ENCODE measurements at places on chromosomes 2 and 18.

GRCh38 chr18:56853961-56854360 lies 202.8 kb downstream of the WDR7 start:
- no peak for DNase-seq

DNA sequence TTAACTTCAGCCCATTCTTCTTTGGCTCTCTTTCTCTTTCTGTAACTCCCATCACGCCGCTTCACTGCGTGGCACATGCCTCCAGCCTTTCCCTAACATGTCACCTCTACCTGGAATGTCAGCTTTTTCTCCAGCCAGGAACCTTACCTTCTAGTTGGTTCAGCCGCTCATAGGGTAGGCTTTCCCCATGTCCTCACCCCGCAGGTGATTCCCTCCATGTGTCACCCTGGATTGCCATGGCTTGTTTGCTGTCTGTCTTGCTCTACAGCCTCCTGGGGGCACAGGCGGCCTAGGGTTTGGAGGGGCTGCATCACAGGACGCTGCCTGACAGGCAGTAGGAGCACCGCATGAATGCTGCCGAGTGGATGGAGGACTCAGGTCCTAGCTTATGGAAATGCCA lies 39.2 kb downstream of the ARHGEF4 start:
- DNase-seq = no peak

DNA sequence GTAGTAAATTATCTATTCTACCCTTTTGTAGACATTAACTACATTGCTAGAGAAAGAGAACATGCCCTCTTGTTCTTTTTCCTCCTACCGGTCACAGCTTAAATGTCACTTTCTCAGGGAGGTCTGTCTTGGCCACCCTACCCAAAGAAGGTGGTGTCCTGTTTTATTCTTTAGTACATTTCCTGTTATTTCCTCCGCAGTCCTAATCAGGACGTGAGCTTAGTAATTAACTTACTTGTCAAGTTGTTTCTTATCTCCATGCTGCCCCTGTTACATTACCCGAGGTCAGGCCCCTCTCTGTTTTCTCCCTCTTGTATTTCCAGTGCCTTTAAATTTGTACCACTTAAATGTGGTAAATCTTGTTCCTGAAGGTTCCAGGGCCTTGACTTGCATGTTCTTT lies 73.7 kb upstream of the RMDN2 start:
- no peak for DNase-seq

DNA sequence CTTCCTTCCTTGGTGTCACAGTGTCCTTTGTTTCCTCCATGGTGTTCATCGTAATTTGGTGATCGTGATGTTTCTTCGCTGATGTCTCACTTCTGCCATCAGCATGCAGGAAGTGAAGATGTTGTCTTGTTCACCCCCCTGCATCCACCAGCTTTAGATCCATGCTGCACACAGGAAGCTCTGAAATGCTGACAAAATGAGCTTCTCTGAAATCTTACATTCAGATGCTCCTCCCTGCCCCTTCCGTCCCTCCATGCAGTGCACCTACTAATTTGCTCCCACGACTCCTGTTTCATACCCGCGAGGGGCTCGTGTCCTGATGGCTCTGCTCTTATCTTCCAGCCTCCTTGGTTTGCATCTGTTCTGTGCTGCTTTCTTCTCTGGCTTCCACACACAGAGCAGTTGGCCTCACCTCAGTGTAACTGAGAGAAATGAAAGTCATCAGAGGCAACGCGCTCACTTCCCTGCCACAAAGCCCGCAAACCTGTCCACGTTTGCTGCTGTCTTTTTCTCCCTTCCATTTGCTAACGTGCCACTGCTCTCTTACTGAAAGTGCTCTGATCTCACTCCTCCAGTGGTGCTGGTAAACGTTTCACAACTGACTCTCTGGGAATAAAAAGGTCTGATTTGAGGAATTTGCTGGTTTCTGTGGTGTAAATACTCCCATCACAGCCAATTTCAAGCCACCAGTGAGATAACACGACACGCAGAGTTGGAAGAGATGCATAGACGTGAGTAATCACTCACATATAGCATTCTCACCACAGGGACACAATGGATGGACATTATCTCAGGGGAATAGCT lies 41.0 kb upstream of the MGAT4A start:
- DNase-seq = peak; percentile 64

DNA sequence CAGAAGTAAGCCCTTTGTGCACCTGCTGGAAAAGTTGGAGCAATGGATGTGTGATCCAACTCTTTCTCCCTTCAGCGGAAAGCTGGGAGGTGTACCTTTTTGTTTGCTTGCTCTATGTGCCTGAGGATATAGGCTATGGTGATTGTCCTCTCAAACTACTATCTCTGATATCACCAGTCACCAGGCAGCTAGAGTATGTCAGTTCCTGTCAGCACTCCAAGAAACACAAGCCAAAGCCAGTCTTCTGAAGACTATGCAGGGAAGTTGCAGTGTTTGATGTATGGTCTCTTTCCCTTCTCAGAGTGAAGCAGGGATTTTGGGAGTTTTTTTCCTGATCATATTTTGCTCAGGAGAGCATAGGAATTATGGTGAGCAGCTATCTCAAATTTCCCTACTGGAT lies 146.4 kb downstream of the PTH2R start:
- no peak for DNase-seq

GRCh38 chr2:29192526-29192925 lies 77.3 kb downstream of the CLIP4 start:
- DNase-seq = no peak

DNA sequence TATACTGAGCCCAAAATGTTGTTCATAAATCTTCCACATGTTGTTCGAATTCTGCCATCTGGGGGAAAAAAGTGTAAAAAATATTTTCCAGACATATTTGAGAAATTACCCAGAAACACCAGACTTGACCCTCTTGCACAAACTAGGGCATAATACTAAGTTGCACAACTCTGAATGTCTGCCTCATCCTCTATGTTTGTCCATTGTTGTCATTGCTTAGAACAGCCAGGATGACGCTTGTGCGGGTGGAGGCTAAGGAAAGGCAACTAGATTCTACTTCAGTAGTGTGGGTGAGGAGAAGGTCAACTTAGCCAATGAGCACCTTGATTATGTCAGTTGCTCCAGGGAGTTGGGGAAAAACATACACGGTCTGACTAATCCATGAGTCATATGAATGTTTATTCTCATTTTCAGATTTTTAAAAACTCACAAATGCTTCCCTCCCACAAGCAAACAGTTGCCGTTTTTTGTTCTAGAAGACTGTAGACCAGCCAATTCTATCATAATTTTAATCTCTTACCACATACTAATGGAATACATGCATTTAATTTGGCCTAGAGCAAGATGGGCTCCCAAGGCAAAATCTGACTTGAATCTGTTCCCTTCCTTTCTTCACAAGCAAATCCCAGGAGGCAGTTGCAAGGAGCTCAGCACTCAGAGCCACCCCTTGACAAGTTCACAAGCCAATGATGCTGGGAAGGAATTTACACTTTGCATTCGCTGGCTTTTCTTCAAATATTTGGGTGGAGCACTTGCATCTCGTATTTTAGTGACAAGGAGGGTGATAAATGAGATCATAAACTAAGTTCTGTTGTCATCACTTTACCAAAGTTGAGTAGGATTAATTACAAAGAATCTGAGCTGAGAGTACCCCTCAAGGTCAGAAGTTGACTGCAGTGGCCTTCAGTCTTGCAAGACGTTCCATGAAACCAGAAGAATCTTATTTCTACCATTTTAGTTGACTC lies 163.2 kb upstream of the TWIST2 start:
- no peak for DNase-seq

GRCh38 chr2:158967731-158968395 lies 577 bp upstream of the TANC1 start:
- DNase-seq = no peak

GRCh38 chr2:29108225-29108624 lies 7.0 kb upstream of the CLIP4 start:
- no peak for DNase-seq

DNA sequence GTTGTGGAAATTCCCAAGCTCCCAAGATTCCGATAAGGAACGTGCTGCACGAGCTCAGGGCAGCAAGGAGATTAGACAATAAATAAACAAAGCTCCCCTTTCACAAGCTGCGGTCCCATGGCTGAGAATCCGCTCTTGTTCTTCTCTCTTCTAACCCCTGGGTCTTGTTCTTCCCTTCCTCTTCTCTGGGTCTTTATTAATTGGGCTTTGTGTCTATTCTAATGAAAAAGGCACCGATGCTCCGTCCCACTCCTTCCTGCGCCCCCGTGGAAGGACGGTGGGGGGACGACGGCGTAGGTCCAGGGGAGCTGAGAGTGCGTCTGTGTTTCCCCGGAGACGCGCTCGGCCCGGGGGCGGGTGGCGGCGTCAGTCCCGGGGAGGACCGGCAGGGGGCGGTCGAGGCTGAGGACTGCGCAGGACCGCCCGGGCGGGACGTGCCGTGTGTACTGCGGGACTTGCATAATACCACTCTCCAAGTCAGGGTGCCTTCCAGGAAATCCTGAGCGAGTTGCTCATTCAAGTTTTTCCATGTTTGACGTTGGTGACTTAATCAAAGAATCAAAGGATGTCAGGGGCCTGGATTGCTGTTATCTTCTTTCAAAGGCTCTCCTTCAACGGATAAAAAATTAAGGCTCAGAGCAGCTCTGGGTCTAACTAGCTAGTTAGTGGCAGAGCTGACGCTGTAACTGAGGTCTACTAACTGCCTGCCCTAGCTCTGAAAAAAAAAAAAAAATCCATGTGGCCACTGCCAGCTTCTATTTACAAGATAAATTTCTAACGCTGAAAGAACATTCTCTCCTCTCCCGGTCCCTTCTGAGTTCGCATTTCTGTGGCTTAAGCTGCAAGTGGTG lies 321.4 kb downstream of the TGIF1 start:
- DNase-seq = peak; percentile 65

- DNase-seq = no peak
Measured at GRCh38 chr2:54701029-54701428, 22.4 kb upstream of the EML6 start.

- DNase-seq = no peak
Measured at GRCh38 chr2:45726188-45726587, 74.7 kb downstream of the PRKCE start.

GRCh38 chr18:32919799-32920198 lies 147.0 kb upstream of the KLHL14 start:
- DNase-seq = no peak

DNA sequence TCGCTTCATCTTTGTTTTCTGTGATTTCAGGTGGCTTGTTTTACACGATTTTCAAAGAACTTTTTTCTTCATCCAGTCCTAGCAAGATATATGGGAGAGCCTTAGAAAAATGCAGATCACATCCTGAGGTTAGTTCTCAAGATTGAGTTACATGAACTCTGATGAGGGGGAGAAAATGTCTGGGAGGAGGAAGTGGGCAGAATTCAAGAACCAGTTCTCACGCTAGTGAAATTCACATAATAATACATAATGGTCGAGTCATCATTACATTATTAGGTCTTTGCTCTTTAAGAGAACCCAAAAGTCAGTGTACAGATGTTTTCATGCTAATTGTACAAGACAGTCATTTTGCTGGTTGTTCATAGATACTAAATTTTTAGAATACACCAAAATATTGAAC lies 7.0 kb downstream of the TIMM21 start:
- no peak for DNase-seq

DNA sequence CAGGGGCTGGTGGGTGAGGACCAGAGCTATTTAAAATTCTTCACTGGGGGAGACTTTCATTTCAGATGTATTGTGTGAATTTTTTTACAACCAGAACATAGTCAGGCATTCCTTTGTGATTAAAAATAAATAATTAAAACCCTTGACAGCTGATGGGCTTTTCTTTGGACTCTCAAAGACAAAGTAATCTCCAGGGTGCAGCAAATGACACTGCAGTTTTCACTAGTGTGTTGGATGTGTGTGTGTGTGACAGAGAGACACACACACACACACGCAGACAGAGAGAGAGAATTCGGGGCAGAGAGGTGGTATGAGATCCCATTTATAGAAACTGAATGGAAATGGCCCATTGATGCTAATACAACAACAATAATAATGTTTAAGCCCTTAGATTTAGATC lies 10.3 kb upstream of the GALNT14 start:
- no peak for DNase-seq

DNA sequence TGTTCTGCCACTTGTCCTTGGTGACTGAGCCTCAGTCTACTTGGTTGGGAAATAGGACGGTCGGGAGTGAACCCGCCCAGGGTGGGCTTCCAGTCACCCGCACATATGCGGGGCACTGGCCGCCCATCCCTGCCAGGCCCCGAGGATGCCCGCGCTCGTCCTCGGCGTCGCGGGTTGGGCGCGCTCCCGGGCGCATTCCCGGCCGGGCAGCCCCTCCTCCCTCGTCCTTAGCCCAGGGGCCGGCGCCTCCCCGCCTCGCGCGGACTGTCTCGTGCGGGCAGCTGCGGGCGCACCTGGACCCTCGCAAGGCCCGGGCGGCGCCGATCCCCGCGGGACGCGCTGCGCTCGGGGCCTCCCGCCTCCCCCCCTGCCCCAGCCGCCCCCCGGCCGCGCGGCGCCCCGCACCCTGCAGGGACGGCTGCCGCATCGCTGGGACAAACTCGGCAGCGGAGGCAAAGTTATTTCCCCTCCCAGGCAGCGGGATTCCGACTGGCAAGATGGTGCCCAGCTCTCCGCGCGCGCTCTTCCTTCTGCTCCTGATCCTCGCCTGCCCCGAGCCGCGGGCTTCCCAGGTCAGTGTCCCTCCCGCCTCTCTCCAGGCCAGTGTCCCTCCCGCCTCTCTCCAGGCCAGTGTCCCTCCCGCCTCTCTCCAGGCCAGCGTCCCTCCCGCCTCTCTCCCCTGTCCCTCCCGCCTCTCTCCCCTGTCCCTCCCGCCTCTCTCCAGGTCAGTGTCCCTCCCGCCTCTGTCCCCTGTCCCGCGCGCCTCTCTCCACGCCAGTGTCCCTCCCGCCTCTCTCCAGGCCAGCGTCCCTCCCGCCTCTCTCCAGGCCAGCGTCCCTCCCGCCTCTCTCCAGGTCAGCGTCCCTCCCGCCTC lies at the start of gene FBLN7:
Gene FBLN7 (plus strand): TSS at position 227 of the 874 bp plus-strand sequence. CDS start 271 bp downstream, at position 498.
- no peak for DNase-seq

DNA sequence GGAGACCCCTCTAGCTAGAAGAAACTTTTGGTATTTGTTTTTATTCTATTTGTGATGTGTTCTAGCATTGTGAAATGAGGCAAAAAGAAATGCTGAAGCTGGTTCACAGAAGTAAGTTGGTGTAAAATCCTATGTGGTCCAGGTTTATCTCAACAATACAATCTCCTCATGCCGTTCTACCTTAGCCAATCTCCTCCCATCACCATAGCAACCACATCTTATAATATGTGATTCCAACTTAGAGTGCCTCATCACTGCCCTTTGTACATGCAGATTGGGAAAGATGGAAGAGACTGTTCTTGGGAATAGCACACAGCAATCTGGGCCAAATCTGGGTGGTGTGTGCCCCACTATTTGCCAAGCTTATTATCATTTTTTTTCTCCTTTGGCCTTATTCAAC lies 30.3 kb downstream of the DPP10 start:
- DNase-seq = no peak

DNA sequence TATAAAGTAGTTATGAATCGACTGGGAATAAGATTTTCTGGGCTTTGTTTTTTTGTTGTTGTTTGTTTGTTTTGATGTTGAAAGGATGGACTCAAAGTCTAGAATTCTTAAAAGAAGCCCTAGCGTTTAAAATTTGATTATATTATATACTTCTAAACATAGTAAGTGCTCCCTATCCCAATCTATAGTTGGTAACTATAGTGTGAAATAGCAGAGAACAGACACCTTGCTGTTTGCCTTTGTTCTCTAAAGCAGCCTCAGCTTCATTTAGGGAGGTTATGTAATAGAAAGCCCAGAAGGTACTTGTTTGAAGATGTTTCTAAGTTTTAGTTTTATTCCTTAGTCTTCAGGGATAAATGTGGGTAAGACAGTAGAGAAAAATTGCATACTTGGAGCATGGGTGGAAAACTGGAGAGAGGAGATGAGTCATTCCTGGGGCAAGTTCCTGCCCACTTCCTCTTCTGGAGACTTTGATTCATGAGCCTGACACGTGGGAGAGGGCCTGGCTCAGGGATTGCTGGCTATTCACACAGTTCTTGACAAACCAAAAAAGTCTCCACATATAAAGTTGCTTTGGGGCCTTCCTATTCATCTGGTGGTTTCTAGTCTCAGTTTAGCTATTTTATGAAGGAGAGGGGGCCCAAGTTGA lies 131.9 kb downstream of the MYO1B start:
- DNase-seq = no peak

Data from activated gamma-delta T cell treated with Interleukin-2 at 50 U/mL for 16 hours (primary cell).